Glutamatergic neuron (in vitro differentiated cells): ENCODE measurements at places on chromosomes 13 and 19. TPM values are rescaled to one million over a fixed set of nuclear protein-coding genes. Genes with fewer than 3 reads are reported as not detected.

Gene PSG2
- not detected for total RNA-seq

Gene GPC6
- total RNA-seq: 11.8 TPM

Gene SWSAP1
- 2.1 TPM for total RNA-seq

Gene IFI30
- 0.76 TPM for total RNA-seq

Gene CYP4F12
- total RNA-seq: not detected

Gene ZNF835
- 2.7 TPM for total RNA-seq

Gene NLRP4
- not detected for total RNA-seq

Gene SNRPA
- 70.3 TPM for total RNA-seq

Gene OR7A17
- not detected for total RNA-seq

Gene TPTE2
- total RNA-seq: not detected

Gene CGB3
- not detected for total RNA-seq

Gene ZNF260
- total RNA-seq: 22.4 TPM
